ENCODE measurements at places on chromosomes 1 and 21.

DNA sequence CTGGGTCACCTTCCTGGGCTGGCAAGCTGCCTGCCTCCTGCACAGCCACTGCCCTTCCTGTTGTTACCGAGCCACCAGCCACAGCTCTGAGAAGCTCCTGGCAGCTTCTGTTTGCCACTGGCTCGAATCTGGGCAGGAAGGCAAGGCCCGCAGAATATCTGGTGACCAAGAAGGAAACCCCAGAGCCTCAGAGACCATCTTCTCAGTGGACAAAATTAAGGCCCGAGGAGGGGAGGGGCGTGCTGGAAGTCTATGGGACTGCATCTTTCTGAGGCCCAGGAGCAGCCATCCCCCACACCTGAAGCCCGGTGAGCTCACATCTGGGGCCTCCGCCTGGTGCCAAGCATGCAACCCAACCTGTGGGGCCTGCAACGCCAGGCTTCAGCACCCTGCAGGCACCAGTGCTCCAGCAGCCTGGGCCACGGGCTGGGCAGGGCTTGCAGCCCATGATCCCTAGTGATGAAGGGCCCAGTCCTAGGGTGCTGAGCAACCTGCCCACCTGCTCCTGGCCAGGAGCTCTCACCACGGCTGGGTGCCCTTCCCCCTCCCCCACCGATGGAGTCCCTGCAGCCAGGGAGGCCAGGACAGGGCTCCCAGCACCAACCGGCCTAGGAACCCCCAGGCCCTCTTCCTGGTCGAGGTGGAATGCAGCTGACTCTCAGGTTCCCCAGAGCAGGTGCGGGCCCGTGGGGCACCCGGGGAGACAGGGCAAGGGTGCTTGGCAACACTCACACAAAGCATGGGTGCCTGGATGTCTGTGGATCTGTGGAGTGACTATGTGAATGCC, 879 bp downstream of the CPTP start:
- no peak for DNase-seq

GRCh38 chr1:10781137-10781536, 15.3 kb downstream of the CASZ1 start:
- no peak for DNase-seq

DNA sequence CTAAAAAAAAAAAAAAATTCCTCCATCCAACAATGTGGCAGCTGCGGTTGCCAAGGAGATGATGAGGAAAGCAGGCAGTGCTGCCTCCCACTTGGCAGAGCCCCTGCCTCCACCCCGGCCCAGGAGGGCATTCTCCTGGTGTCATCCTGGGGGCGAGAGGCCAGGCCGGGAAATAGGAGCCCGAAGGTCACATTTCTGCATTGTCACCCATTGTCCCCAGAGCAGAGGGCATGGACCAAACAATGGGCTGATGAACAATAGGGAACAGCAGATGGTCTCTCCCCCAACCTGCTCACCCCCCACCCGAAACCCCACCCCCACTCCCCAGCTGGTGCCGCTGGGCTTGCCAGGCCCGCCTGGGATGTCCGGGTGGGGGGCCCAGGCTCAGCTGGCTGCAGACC, 37.3 kb downstream of the CAMK2N1 start:
- DNase-seq = no peak

- DNase-seq = no peak
Observed at GRCh38 chr1:83490988-83491387, 507.9 kb downstream of the TTLL7 start.

GRCh38 chr1:39288735-39289465, 84.4 kb downstream of the MACF1 start:
- peak; percentile 90 for DNase-seq

DNA sequence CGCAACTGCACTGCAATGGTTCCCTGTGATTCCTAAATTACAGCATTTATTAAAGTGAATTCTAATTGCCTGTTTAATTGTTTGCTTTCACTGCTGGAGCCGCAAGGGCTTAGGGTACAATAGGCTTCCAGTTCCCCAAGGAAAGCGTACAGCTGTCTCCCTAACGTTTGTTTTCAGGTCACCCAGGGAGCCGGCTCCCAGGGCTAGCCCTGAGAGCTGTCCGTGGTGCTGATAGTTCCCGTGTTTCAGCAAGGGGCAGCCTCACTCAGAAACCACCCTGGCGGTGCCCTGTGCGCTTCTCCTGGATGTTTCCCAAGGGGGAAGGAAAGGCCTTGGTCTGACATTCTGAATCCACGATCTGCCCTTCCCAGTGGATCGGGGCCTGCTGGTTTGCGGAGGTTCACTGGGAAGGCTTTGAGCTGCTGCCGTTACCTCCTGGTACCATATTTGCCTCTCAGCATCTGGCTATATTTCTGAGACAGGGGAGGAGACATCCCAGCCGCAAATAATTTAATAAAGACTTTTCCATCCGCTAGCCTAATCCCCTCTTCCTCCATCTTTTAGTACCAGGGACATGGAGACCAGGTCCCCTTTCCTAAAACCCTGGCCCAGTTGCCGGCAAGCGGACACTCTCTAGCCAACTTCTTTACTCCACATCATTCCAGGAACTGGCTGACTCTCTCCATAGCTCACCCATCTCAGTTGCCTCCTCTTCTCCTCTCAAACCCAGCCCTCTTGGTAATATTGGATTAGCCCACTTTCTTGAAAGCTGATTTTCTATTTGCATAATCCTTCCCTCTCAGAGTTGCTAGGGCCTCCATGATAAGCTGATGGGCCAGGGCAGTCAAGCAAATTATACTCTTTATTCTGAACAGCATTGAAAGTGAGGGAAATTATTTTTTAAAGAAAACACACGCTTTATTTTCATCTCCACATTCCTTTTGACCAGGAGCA, 149.0 kb downstream of the IGSF21 start:
- peak; percentile 6 for DNase-seq

- no peak for DNase-seq
Observed at GRCh38 chr1:18504609-18505008, 23.9 kb downstream of the KLHDC7A start.

- no peak for DNase-seq
Observed at GRCh38 chr1:21254335-21254951, 35.8 kb downstream of the ECE1 start.

DNA sequence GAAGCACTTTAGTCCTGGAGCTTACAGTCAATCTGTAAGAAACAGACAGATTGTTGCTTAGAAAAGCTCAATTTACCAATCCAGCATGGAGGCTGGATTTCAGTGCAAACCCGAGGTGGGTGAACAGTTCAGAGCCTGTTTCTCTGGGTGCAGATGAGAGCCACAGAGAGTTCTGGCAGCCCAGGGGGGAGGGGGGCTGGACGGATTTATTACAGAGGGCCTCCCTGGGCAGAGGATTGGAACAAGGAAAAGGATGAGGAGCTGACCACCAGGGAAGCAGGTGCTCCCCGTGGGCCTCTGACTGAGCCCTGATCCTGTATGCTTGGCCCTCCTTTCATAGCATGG, 38.0 kb upstream of the EPS8L3 start:
- DNase-seq = no peak

- DNase-seq = no peak
Observed at GRCh38 chr1:180527101-180527669, 24.8 kb upstream of the ACBD6 start.

DNA sequence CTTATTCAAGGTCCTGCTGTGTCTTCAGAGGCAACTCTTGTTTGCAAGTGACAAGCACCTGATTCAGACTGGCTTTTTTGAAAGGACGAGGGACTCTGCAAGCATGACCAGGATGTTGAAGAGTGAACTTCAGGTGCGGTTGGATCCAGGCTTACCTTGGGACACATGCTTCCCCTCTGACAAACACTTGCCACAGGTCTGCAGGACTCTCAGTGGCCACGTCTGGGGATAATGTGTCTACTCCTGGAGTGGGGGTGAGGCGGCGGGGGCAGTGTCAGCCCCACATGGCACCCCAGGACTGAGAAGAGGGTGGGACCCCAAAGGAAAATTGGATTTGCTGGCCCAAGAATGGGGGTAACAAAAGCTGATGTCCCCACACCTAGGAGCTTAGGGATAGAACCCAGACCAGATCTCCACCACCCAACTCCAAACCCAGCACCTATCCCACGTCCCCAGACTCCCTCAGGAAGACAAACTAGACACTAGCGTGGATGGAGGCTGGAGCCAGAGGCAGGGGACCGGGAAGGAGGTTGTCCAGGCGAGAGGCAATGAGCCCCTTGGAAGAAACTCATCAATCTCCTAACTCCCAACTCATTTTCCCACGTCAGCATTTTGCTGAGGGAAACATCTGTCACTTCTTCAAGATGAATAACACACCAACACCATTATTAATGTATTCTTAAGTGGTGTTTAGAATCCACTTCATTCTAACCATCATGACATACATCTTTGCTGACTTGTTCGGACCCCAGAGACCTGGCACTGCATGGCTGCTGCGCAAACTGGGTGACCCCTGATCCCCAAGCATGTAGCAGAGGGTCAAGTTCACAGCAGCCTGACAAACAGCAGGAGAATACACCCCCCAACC, 32.0 kb upstream of the LAPTM5 start:
- DNase-seq = no peak

DNA sequence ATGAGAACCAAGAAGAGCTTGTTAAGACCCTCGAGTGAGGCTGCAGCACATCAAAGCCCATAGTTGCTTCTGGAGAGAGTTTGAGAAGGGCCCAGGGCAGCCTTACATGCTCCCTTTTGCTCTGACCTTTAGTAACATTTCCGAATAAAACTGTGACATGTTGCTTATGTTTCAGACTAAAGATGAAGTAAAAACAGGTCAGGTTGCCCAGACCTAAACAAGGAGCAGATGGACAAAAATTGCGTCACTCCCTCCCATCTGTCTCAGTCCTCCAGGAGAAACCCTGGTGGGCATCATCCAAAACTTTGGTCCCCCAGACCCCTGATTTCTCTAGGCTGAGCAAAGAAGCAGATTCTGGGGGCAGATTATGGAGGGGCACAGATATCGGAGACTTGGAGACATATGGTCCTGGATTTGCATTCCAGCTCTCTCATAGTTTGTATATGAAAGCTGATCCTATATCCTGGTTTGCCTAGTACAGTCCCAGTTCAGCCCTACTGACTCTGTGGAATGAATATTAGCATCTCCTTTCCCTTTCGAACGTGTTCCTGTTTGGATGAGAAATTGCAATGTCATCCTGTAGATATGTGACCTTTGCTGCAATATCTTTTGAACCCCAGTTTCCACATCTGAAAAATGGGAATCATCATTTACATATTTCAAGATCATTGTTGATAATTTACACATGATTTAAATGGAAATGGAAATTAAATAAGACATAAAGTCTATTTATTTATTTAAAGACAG, 304.9 kb upstream of the USP24 start:
- DNase-seq = no peak

- no peak for DNase-seq
Observed at GRCh38 chr1:161069241-161069640, 450 bp downstream of the ARHGAP30 start.

GRCh38 chr1:98460136-98460535, 201.4 kb upstream of the SNX7 start:
- no peak for DNase-seq

GRCh38 chr1:36091698-36092097, 3.0 kb downstream of the ADPRS start:
- DNase-seq = no peak

All from foreskin melanocyte (primary cell).